ENCODE measurements at places on chromosomes 6 and 20.

DNA sequence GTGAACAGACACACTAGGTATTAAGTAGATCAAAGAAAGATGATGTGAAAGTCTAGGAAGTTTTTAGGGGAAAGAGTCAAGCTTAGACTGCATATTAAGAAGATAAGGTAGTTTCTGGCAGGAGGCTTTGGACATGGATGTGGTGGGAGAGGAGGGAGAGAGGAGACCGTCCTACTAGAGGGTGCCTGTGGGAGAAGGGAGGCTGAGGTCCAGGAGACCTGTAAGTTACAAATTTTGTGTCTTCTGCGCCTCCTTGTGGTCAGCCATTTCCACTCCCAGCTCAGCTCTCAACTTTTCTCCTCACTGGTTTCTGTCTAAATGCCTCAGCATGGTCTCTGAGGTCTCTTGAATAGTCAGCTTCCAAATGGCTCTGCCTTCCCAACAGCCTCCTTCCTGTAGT lies 193.5 kb downstream of the UNC5CL start:
- no peak for DNase-seq

- DNase-seq, result no peak
Measured at GRCh38 chr6:169045486-169045885, 208.2 kb downstream of the THBS2 start.

DNA sequence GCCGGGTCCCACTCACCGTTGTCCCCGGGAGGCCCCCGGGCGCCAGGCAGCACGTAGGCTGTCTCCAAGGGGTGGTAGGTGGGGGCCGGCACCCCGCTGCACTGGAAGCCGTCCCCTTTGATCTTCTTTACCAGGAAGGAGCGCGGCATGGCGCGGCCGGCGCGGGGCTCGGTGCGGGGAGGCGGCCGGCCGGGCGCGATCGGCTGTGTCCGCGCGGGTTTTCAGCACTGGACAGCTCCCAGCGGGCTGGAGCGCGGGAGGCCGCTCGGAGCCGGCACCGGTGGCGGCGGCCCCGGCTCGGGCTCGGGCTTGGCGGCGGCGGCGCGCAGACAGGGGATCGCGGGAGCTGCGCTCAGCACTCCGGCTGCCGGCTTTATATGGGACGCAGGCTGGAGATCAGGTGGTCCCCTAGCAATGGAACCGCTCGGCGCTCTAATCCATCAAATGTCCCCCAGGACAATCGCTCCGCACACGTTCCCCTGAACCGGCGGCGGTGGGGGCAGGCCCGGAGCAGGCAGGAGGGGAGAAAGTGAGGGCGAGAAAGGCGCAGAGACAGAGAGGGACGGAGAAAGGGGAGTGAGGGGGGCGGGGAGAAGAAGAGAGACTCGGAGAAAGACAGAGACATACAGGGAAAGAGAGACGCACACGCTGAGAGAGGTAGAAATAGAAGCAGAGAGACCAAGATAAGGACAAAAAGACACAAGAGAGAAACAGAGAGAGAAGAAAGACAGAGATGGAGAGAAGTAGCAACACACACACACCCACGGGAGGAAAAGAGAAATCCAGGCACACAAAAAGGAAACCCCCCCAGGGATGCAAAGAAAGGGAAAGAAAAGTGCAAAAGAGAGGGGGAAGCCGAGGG lies at the start of gene SCRT2:
Gene SCRT2, minus strand, starts transcription at position 350 of the 862 bp plus-strand sequence. Its CDS starts 201 bp downstream, at position 149.
- peak; percentile 31 for DNase-seq

GRCh38 chr20:5145365-5146098 lies 18.7 kb downstream of the CDS2 start:
- no peak for DNase-seq

GRCh38 chr6:152499931-152500330 lies 137.2 kb downstream of the SYNE1 start:
- DNase-seq, result no peak

GRCh38 chr20:14956538-14956937 lies 619.1 kb upstream of the FLRT3 start:
- DNase-seq, result no peak

DNA sequence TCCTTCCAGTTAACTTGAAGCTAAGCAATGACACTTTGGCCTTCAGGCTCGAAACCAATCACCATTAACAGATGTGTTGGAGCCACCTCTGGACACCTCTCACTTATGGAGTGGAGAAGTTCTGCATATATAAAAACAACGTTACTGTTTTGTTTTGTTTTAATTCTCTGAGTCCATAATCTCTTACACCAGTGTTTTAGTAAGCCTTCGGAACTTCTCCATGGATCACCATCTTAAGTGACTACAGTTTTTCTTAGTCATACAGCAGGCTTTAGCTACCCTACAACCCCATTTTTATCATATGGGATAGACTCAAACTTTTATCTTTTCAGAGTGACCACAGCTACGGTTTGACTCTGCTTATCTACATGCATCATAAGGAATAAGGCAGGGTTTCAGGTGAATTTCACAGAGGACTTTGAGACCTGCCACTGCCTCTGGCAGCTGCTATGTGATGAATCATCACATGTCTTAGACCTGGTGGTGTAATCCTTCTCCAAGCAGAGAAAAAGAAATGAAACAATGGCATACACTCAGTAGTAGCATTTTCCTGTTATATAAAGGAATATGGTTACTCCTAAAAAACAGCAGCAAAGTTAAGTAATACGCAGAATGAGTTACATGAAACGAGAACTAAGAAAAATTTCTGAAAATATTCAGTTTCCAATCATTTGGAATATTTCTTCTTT lies 5.5 kb upstream of the HDDC2 start:
- DNase-seq, result no peak

DNA sequence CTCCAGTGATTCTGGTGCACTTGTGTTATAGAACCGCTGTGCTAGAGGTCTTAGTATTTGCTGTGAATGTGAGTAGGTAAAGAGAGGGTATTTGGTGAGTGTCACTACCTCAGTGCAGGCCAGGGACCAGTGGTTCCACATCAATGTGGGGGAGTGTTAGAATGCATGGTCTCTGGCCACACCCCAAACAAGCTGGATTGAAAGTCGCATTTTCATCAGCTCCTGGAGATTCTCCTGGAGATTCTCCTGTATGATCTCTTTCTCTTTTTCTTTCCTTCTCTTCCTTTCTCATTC lies 26.8 kb upstream of the BCAS1 start:
- no peak for DNase-seq

GRCh38 chr6:50353603-50354002 lies 303.9 kb upstream of the DEFB112 start:
- DNase-seq, result no peak

GRCh38 chr6:73704260-73704659 lies 8.3 kb downstream of the CD109 start:
- no peak for DNase-seq

- no peak for DNase-seq
Measured at GRCh38 chr20:9743871-9744270, 95.0 kb downstream of the PAK5 start.

DNA sequence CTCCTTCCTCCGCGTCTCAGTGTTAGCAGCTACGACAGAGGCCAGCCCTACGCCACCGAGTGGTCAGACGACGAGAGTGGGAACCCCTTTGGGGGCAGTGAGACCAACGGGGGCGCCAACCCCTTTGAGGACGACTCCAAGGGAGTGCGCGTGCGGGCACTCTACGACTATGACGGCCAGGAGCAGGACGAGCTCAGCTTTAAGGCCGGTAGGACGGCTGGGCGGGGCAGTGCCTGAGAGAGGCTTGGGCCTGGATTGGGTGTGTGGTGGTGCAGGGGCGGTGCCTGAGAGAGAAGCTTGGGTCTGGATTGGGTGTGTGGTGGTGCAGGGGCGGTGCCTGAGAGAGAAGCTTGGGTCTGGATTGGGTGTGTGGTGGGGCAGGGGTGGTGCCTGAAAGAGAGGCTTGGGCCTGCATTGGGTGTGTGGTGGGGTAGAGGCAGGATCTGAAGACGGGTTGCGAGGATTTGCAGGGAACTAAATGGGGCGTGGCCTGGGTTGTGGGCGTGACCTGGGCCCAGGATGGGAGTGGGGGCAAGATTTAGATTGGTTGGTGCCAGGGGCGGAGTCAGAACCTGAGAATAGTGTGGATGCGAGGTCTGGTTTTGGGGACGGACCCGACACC lies 24.4 kb downstream of the SPDEF start:
- no peak for DNase-seq

DNA sequence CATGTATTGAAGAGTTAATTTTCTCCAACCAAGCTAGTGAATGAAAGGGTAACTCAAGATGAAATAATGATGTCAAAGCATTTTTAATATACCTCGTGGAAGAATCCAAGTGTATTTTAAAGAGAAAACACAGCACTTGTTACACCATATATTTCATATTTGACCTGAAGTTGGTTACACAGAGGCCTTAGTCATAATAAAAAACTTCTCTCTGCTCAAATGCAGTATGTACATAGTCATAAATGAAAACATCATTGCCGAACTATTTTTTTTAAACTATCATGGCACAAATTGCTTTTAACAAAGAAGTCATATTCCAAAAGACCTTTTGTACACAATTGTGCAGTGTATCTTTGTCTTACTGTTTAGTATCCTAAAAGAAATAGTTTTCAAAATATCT lies 43.0 kb downstream of the BACH2 start:
- DNase-seq, result no peak

DNA sequence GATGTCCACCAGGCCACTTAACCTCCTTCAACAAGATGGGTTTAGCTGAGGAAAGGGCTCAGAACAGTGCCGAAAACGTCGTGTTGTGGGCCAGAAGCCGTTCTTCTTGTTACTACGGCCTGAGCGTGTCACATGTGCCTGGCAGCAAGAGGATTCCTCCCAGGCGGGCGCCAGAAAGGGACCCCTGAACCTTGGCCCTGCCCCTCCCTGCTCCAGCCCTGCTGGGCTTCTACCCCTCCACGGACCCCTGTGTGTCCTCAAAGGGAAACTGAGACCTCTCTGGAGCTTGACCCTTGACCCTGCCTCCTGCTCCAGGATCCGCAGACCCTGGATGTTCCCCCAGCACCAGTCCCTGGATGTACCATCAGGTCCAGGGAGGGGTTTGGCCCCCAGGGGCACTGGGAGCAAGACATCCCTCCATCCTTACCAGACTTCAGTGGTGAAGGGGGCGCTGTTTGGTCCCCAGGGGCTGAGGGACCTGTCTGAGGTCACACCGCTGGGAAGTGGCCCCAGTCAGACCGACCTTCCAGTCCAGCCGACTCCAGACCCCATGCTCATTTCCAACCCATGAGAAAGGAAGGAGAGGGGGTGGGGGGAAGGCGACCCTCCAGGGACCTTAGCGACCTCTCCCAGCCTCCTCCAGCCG lies 10.1 kb downstream of the HRH3 start:
- no peak for DNase-seq

GRCh38 chr20:63223121-63223825 lies 7.3 kb upstream of the YTHDF1 start:
- peak; percentile 25 for DNase-seq

DNA sequence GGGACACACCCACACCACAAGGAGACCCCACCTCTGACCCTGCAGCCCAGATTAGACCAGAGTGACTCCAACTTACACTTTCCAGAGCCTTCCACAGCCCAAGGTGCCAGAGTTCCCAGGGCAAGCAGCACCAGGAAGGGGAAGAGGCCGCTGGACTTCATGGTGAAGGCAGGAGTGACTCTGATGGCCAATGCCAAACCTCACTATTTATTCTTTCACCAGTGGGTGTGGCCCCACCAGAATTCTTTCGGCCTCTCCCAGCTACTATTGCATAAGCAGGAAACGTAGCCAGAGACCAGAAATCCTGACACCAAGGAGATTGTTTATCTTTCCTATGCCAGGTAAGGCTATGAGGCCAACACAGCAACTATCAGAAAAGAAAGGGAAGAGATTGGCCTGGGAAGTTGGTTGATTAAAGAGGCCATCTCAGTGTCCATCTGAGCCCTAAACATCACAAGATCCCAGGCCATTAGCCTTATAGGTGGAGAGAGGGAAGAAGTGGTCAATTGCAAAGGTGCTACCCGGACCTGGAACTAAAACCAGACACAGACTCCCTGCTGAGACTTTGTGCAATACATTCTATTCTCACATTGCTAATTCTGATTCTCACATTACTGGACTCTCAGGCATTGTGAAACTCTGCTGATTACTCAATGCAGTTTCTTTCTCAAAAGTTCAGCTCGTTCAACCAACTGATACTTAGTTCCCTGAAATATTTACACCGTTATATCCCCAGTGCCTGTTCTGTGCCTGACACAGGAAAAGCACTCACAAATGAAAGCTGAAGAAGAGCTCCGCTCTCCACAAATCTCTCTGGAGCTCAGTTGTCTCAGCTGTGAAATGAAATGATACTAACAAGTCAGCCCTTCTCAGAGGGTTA lies at the start of gene SLPI:
Gene SLPI, minus strand, starts transcription at position 182 of the 880 bp plus-strand sequence. Its CDS starts 21 bp downstream, at position 161.
- no peak for DNase-seq

DNA sequence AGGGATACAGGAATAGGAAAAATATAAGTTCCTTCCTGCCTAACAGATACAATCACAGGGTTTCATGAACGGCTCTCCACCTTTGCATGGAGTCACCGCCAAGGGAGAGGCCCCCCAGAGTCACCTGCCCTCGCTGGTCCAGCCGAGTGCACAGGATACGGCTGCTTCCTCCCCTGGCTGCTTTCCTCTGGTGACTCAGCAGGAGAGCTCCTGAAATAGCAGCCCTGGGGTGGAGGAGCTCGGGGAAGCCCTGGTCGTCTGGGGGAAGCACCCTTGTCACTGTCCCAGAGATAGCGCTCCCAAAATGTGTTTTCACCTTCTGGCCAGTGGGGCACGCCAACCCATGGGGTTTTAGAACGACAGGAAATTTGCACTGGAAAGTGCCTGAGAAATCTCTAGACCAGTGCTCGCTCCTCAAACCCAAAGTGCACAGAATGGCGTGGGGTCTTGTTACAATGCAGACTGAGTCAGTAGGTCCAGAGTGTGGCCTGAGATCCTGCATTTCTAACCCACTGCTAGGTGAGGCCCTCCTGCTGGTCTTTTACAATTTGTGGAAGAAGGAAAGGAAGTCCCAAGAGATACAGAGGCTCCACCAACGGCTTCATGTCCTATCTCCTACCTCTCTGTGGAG lies 35.9 kb upstream of the FAM50B start:
- no peak for DNase-seq

DNA sequence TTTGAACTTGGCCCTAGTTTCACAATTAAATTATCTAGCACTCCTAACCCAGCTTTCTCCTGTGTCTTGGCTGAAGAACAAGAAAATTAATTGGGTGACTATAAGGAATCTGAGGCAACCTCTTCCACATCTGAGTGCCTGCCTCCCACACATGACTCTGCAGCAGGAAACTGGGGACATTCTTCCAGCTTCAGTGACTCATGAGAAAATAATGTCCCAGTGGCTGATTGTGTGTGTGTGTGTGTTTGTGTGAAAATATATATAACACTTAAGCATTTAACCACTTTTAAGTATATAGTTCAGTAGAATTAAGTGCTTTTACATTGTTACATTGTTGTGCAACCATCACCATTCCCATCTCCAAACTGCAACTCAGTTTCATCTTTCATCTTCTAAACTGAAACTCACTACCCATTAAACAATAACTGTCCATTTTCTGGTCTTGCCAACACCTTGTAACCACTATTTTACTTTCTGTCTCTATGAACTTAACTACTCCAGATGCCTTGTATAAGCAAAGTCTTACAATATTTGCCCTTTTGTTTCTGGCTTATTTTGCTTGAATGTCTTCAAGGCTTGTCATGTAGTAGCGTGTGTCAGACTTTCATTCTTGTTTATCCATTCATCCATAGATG lies 8.7 kb downstream of the TRIM38 start:
- DNase-seq, result no peak

DNA sequence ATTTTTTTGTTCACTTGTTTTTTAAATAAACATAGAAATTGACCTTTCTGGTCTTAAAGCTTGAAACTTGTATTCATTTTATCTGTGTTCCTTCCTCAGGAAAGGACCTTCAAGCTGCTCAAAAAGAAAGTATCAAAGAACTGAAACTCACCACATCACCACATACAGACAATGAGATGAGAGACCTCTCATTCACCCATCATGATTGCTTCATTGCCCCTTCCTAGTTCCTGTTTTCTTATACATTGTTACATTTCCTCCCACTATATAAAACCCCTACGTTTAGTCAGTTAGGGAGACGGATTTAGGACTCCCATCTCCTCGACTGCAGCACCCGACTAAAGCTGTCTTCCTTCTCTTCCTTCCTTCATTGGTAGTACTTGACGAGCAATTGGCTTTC lies 180.5 kb upstream of the OPRM1 start:
- DNase-seq, result no peak

All from activated effector memory CD4-positive, alpha-beta T cell treated with Interleukin-2 at 50 U/mL for 16 hours (primary cell).